ENCODE measurements at places on chromosomes 2 and 18.

DNA sequence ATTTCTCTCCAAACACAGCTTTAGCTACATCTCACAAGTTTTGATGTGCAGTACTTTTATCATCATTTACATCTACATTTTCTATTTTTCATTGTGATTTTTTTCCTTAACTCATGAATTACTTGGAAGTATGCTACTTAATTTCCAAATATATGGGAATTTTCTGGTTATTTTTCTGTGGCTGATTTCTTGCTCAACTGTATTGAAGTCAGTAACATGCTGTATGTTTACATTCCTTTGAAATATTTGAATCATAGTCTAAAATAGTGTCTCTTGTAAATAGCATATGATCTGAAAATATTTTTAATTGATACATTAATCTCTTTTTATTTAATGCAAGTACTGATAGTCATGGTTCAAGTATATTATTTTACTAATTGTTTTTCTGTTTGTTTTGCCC, 26.0 kb upstream of the GALNT5 start:
- no peak for DNase-seq

GRCh38 chr2:45962177-45962921, 310.9 kb downstream of the PRKCE start:
- DNase-seq: no peak

DNA sequence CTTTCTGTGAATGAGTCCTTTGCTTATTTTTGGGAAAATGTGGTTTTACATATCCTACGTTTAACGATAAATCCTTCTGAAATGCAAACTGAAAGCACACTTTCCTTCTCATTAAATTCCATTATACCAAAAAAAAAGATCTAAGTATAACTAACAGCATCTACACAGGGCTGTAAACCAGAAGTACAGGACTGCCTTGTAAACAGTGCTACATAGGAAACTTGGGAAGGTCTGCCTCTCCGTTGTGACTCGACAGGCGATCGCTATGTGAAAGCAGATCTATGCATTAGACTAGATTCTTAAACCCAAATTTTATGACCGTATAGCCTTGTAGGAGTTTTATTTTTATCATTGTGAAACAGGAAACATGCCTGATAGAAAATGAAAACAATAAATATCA, 690.5 kb downstream of the ARHGAP15 start:
- DNase-seq: no peak

DNA sequence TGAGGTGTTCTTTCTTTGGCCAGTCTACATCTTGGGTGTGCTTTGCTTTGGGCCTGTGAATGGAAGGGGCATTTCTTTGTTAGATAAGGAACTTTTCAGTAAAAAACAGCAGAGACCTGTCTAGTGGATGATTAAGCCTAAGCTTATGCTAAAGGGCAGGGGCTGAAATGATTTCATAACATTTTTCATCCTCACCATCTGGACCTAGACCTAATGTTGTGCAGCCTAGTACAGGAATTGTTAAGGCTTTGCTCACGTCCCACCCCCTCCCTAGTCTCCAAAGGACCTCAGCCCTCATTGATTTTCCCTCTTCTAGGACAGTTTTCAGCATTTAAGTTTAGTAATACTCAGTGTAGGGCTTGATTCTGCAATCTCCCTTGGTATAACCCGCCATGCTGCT, 111.8 kb downstream of the PRKCE start:
- no peak for DNase-seq

GRCh38 chr2:143058851-143059250, 70.4 kb upstream of the ARHGAP15 start:
- DNase-seq: no peak

GRCh38 chr2:216428618-216429350, 16.5 kb downstream of the SMARCAL1 start:
- DNase-seq: no peak

DNA sequence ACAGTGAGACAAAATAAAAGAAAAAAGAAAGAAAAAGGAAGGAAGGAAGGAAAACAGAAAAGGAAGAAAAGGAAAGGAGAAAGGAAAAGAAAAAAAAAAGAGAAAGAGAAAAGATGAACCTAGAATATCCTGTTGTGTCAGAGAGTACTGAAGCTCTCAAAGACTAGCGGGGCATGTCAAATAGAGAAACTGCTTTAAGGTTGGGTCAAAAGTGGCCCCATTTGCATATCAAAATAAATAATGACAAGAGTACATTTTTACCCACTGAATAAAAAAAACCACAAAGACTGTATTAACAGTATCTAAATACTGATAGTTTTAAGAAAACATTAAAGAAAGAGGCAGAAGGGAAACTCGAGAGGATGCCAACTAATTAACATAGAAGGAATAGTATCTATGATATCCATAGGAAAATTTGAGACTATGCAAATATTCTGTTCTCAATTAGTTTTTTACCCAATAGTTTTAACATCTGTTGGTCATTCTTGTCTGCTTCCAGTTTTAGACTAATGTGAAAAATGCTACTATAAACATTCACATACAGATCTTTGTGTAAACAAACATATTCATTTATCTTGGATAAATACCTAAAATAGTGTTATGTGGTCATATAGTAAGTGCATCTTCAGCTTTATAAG, 53.2 kb downstream of the SFXN5 start:
- DNase-seq: no peak

DNA sequence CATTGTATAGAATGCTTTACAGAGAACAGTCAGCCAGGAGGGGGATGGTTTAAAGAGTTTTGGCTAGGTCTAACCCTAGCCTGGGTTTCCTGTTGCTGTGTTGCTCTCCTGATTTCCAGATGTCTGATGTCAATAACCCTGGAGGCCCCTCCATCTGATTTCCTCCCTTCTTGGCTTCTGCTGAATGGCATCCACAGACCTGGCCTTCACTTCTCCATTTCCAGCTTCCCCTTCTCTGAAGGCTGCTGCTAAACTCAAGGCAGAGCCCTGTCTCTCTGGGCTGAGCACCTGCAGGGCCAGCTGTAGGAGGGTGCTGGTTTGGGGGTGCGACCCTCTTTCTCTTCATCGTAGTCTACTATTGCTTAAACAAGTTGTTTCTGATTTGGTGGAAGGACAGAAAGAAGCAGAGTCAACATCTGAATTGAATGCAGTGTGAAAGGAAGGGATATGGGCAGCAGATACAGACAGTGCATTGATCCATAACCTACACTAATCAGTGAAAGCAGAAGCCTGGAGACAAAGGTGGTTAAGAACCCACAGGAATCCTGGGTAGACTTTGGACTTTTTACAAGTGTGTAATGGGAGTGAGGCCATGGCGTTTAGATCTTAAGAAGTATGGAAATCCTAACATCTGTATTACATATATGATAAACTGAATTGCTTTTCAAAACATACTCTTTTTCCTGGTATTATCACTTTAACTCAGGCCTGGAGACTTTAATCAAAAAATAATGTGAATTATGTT, 153.6 kb downstream of the HRH4 start:
- DNase-seq: no peak

Measured in stimulated activated CD4-positive, alpha-beta T cell treated with anti-CD3 and anti-CD28 coated beads, Interleukin-2, amount 100 ng/mL, for 48 hours (primary cell).